Epithelial cell of esophagus (primary cell): ENCODE measurements at places on chromosomes 11 and 22.

DNA sequence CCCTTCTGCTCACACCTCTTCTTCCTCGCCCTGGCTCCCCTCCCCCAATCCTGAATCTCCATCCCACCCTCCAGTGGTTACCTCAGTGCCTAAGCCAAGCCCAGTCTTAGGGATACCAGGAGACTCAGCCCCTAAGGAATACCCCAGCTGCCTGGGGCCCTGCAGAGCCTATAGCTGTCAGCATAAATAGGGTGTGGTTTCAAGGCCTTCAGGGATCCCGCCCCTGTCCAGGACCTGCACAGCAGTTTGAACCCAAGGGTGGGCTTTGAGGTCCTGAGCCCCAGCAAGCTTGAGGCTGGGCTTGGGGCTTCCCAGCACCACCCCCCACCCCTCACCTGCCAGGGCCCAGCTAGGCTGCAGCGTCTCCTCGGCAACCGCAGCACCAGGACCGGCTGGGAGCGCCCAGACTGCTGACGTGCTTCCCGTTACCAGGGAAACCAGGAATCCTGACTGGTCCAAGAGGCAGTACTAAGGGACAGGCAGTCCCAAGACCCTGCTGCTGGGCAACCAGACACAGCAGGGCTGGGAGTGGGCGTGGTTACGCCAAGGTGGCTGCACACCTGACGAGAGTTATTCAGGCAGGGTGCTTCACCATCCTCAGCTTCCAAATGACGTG is 13.7 kb downstream of the APBB1 start:
- DNase-seq, result no peak

- no peak for DNase-seq
Measured at GRCh38 chr22:36776722-36777121, 803 bp upstream of the IFT27 start.

DNA sequence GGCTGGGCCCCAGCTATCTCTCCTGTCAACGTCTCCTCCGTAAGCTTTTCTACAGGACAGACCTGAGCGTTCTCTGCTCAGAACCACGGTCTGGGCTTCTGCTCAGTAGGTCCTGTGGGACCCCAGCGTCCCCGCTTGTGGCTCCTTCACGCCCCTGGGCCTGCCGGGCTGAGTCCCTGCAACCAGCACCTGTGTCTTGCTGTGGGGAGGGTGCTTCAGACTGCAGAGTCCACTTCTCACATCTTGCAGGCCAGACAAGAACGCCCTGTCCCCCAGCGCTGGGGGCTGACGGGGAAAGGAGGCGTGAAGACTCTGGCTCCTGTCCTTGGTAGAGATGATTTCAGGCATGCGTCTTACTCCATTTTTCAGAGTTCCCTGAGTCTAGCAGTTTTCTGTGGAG is 1480.8 kb downstream of the BRD1 start:
- no peak for DNase-seq

DNA sequence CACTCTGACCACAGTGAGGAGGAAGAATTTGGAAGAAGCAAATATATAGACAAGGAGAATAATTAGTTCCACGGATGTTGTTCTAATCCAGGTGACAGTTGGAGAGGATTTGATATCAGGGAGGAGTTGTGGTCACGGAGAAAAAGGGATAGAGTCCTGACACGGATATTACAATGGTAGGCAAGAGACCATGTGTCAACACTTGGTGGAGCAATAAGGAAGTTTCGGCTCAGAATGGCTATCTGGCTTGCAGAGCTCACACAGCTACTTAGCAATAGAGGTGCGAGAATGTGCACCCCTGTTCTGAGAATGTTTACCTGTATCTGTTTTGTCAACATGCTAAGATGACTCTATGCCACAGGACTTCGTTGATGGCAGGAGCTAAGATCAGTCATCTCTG is 10.4 kb upstream of the OR9Q2 start:
- DNase-seq, result no peak

DNA sequence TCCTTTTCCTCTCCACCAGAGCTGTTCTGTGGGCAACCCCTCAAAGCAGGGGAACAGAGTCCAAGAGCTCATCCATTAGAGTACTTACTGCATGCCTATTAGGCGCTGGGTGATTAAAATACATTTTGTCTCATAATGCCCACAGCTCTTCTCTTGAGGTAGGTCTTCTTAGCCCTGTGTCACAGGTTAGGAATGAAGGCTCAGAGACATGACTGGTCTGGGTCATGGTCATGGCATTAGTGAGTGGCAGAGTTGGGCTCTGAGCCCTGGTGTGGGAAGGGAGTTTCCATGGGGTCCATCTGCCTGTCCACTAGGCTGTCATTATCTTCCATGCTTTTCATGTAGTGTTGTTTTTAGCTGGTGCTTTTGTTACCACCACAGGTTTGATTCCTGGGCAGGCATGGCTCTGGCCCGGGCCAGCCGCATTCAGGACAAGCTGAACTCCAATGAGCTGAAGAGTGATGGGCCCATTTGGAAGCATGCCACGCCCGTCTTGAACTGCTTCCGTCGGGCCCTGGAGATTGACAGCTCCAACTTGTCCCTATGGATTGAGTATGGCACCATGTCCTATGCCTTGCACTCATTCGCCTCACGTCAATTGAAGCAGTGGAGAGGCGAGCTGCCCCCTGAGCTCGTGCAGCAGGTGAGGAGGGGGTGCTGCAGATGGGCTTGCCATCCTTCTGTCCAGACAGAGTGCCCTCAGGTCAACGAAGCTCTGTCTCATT is 76.1 kb downstream of the CABIN1 start:
- no peak for DNase-seq

DNA sequence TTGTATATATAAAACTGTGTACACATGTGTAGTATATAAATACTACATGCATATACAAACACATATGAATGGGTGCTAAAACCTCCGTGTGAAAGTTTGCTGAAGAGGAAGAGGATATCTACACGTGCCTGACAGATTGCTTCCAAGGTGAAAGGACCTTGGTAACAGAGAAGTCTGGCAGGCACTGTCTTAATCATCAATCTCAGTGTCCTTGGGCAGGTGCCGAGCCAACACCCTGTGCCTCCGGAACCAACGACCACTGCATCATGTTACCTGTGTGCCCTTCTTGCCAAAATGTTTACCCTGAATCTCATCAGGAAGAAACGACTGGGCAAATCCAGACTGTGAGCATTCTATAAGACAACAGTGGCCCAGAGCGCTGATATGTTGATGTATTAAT is 15.0 kb downstream of the NAP1L4 start:
- no peak for DNase-seq

- DNase-seq, result no peak
Measured at GRCh38 chr22:36151006-36151595, 9.5 kb downstream of the APOL3 start.

GRCh38 chr11:117978991-117979390 is 7.2 kb upstream of the IL10RA start:
- DNase-seq, result no peak

DNA sequence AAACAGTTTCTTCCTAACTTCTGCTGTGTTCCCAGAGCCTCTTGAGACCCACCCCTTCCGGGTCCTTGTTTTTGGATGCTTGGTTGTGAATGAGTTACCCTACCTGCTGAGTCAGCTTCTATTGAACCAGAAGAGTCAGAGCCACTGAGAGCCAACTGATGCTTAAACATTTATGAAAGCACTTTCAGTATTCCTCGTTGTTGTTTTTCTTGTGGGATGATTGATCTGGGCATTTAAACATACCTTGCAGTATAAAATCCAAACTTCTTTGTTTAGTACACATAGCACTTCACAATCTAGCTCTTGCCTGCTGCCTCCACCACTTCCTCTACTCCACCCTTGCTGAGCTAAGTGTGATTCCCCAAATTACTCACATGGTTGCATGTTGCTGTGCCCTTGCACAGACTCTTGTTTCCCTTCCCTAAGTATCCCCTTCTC is 5.5 kb downstream of the PRSS23 start:
- DNase-seq, result peak; percentile 70

DNA sequence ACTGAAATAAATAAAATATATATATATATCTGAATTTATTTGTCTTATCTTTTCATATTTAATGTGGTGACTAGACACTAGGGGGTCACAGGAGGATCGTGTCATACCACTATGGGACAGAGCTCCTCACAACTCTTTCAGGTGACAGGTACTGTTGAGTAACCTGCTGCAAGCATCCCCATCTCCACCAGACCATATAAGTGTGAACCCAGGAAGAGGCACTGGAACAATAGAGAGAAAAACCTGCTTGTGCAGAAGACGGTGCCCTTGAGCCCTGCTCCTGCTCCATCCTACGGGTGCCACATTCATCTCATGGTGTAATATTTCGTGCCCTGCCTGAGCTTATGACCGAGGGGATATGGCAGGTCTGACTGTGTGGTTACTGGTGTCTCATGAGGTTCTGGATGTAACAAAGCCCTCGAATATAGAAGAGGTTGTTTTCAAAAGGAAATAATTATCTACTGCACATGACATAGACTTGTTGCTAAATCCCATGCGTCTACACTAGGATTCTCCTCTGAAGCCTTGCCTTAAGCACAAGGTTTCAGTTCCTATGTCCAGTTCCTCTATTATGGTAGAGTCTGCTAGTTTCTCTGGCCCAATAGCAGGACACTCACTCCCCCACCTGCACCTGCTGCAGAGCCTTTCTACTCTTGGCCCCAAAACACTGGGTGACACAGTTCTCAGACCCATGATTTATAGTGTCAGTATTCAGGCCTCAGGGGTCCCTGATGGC is 70.4 kb downstream of the GGTLC2 start:
- DNase-seq, result no peak

DNA sequence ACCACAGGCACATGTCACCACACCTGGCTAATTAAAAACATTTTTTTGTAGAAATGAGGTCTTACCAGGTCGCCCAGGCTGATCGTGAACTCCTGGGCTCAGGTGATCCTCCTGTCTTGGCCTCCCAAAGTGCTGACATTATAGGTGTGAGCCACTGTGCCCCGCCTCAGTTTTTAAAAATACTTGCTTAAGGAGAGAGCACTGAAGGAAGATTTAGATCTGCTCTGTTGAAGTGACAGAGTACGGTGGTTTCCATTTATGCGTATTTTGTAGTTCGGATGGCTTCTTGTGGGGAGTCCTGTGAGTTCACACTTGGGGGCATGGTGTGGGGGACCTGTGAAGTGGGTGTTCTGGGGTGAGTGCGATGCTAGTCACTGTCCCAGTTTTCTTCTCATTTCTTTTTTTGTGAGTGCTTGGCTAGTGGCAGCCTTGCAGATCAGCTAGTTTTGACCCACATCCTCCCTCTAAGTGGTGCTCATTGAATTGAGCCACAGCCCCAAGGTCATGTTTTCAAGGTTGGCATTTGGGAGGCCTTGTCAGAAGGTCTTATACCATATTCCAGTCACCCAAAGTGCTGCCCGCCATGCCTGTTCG is 31.5 kb downstream of the PTPRJ start:
- no peak for DNase-seq

GRCh38 chr11:26632691-26633159 is 60.7 kb upstream of the MUC15 start:
- DNase-seq, result no peak

- DNase-seq, result no peak
Measured at GRCh38 chr22:31229402-31230079, 17.4 kb downstream of the LIMK2 start.

GRCh38 chr22:39946126-39946502 is 14.1 kb upstream of the TMA7B start:
- no peak for DNase-seq

- peak; percentile 62 for DNase-seq
Measured at GRCh38 chr11:111465400-111465799, 46.8 kb downstream of the BTG4 start.

DNA sequence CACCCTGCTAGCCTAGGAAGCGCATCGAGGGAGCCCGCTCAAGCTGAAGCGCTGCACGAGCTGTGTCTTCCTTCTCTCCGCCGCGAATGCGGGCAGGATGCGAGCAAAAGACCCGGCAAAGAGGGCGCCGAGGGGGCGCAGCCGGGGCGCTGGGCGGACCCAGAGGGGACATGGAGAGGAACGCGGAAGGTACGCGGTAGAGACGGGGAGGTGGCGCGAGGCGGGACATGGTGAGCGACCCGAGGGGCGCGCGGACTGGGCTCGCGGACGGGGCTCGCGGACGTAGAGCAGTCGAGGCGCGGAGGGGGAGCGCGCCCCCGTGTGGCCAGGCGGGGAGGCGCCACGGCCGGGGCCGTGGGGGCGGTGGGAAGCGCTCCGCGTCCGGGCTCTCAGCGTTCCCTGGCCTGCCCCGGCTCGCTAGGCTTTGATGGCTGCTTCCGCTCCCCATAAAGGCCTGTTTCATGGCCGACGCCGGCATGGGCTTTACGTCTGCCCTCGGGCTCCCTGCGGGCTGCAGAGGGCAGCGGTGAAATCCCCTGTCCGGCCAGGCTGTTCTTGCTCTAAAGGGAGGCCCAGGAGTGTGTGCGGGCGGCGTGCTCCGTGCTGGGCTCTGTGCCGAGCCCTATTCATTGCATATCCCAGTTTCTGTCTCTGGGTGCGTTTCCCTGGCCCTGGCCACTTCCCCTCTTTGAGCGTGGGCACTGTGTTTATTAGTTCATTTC is 31.2 kb upstream of the TRIM29 start:
- DNase-seq, result peak; percentile 77

GRCh38 chr11:132636523-132636922 is 895.8 kb downstream of the OPCML start:
- DNase-seq, result no peak

DNA sequence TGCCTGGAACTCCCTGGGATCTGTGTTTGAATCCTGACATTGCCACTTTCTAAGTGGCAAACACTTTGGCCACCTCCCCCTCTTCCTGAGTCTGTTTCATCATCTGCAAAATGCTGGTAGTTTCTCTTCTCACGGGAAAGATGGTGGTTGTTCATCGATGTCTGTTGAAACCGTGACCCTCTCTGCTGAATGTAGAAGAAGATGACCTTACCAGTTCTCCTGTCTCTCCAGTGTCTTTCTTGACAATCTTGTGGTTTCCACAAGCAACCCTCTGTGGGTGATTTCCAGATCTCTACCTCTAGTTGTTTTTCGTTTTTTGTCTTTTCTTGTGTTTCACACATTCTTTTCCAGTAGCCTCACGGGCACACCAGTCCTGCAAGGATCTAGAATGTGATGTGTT is 27.5 kb downstream of the ZBTB16 start:
- DNase-seq, result no peak

GRCh38 chr22:30251711-30252110 is 5.2 kb upstream of the LIF start:
- DNase-seq, result peak; percentile 62

- DNase-seq, result no peak
Measured at GRCh38 chr11:74683941-74684481, 47.2 kb downstream of the CHRDL2 start.

DNA sequence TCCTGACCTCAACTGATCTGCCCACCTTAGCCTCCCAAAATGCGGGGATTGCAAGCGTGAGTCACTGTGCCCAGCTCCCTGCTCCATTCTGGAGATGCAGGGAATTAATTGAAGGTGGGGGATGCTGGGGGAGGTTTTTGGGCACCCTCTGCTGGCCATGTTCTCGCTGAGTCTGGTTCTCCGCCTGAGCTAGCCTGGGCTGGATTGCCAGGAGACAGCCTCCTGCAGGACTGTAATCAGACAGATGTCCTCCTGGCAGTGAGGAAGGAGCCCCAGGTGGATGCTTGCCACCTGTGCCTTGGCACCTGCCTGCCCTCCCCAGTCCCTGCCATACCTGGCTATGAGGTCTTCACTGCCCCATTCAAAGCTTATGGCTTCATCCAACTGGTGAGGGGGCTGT is 5.4 kb downstream of the MTFP1 start:
- no peak for DNase-seq

- DNase-seq, result peak; percentile 78
Measured at GRCh38 chr11:62269654-62270278, at the start of gene SCGB2A2. TSS of gene SCGB2A2 (plus strand) at chr11:62270158. CDS start at chr11:62270217, 59 bp downstream.
